ENCODE measurements at places on chromosomes 3 and 15.
A peak's percentile ranks its signal among the peaks of the same experiment; 100 is the strongest.

GRCh38 chr15:47737477-47737876 lies 20.2 kb downstream of the SEMA6D start:
- DNase-seq = no peak

GRCh38 chr3:15325228-15325627 lies 7.2 kb downstream of the SH3BP5 start:
- DNase-seq = no peak

DNA sequence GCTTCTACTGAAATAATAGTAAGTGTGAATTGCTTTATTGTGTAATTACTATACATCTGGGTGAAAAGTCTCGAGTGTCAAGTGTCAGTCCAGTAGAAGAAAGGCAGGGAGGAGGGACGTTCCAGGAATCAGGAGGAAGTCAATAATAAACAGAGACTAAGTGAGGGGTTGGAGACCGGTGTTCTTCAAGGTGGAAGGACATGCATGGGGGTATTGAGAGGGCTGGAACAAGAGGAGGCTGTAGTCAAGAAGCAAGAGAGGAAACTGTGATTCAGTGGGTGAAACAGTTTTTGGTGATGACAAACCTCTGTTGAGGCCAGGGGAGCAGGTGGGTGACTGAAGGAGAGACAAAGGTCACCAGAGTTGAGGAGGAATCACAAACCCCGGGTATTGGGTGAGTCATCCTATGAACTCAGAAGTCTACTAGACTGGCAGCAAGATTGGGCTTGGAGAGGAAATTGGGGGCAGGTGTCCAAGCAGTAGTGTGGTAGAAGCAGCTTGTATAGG lies 11.6 kb upstream of the SCAMP5 start:
- DNase-seq = no peak

DNA sequence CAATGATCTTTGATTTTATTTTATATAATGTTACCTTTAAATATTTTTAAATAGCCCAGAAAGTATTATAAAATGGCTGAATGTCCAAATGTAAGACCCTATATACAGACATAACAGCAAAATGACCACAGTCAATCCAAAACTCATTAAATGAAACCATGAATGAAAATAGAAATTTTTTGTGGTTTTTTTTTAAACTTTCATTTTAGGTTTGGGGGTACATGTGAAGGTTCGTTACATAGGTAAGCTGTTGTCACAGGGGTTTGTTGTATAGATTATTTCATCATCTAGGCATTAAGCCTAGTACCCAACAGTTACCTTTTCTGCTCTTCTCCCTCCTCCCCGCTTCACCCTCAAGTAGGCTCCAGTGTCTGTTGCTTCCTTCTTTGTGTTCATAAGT lies 108.8 kb downstream of the FAIM start:
- no peak for DNase-seq

GRCh38 chr3:14007006-14007405 lies 117.7 kb downstream of the CHCHD4 start:
- no peak for DNase-seq

- DNase-seq = peak; percentile 13
These were observed 1435.2 kb upstream of the CADM2 start for GRCh38 chr3:83523470-83524073.

DNA sequence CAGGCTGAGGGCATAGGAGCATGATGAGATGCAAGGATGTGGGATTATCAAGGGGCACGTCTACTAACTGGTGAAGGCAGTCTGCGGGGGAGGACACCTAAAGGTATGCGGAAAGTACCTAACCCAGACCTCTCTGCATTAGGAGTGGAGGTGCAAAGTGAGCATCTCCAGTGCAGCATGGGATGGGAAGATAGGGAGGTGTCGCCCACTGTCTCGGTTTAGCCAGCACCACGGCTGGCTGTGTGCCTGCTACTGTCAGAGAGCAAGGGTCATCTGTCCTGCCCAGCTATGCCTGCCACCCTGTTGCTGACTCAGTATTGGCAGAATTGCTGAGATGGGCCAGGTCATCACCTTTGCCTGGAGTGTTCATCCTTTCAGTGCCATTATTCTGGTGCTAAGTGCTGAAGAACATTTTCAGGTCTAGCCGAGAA lies 40.1 kb downstream of the OXNAD1 start:
- no peak for DNase-seq

DNA sequence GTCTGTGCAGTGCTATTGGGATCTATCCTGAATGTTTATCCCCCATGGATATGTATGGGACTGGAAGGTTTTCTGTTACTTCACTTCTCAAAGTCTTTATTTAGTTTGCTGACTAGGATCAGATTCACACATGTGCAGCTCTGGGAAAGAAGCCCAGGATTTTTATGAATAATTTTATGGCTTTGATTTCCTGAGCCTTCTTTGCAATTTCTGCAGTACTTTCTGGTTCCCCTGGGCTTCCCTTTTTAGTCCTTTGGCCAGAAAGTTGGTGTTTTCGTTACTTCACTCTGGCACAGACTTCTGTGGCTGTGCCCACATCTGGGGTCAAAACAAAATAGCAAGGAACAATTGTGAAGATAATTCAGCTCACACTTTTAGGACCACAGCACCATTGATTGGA lies 721.0 kb downstream of the OTOL1 start:
- DNase-seq = no peak

- no peak for DNase-seq
These were observed 33.8 kb upstream of the RASGRF1 start for GRCh38 chr15:79124388-79124787.

DNA sequence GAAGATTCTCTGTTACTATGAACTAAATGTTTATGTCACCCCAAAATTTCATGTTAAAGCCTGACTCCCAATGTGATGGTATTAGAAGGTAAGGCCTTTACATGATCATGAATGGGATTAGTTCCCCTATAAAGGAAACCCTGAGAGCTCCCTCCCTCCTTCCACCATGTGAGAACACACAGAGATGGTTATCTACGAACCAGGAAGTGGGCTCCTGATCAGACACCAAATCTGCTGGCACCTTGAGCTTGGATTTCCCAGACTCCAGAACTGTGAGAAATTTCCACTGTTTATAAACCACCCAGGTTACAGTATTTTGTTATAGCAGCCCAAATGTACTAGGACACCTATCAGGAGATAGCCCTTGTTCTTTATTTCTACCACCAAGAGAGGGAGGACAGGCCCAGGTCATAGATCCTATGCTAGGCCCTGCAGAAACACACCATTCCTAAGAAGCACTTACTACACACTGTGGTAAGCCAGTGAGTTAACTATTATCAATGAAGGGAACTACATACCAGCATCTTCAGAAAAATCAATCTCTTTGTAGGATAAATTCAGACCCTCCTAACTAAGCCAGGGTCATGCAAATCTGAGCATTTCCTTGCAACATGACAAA lies 59.0 kb downstream of the PRKAR2A start:
- DNase-seq = no peak

- DNase-seq = no peak
These were observed 27.1 kb upstream of the TPRG1 start for GRCh38 chr3:189144645-189145044.

DNA sequence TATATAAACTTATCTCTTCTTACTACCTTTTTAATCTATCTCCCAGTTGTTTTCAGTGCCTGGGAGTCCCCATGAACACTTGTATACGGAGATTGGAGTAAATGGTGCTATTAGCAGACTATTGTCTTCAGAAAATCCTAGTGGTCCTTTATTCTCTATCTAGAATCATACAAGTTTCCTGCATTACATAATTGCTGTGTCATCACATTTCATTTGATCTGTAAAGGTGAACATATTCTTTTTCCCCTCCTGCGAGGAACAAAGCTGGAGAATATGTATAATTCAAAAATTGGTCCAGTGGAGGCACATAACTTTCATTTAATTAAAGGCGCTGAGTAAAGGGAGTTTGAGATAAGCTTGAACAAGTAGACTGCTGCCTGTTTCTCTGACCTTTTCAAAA lies 324.8 kb downstream of the FEZF2 start:
- no peak for DNase-seq

- no peak for DNase-seq
These were observed 49.1 kb downstream of the CCK start for GRCh38 chr3:42216931-42217333.

DNA sequence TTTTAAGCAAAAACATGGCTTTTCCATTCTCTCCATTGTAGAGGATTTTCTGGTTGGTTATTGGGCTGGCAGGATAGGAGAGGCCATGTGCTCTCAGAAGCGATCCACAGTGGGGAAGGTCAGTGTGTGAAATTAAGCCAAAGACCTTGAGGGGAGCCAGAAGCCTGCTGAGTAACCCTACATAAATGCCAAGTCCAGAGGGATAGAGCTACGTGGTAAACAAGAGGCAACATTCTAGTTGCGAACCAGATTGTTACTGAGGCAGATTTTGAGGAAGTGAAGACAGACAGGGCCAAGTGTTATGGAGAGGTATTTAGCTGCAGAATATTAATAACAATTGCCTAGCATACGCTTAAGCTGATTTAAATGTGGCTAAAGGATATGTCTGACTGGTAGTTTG lies 592.8 kb upstream of the GBE1 start:
- DNase-seq = no peak

DNA sequence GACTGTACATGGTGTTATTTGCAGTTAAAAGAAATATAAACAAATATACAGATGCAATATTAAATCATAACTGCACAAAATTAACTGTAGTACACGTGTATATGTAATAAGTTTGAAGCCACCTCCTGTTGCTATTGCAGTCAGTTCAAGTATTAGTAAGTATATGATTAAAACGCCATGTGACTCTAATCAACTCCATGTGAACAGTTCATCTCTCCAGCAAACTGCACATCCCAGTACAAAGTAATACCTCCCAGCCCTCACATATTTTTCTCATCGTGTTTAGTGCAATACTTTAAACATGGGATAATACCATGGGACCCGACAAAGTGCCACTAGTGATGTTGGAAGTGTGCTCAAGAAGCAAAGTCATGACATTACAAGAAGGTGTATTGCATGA lies 34.6 kb downstream of the PDCD10 start:
- DNase-seq = no peak

DNA sequence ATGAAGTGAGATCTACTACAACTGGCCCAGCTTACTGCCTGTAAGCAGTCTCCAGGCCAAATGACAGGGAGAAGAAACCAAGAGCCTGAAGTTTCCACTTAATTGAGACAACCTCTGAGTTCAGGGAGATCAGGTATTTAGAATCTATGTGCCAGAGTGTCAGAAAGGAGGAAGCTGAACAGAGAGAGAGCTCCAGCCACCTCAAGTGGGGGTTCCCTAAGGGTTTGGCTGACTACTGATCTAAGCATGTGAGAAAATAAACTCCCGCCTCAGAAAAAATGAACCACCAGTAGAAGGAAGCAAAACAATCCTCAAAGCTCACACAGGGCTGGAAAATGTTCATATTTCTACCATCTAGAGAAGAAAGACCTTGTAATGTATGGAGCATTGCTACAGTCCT lies 25.0 kb downstream of the ADAM10 start:
- DNase-seq = peak; percentile 69

- no peak for DNase-seq
These were observed 113.1 kb downstream of the CHCHD6 start for GRCh38 chr3:126816986-126817777.

GRCh38 chr3:153315781-153316180 lies 153.8 kb downstream of the RAP2B start:
- DNase-seq = no peak

- DNase-seq = peak; percentile 28
These were observed 353.5 kb downstream of the MCTP2 start for GRCh38 chr15:94584833-94585244.

- no peak for DNase-seq
These were observed 3.9 kb upstream of the ZNF80 start for GRCh38 chr3:114241262-114241661.

GRCh38 chr15:93954985-93955571 lies 276.3 kb upstream of the MCTP2 start:
- DNase-seq = no peak

DNA sequence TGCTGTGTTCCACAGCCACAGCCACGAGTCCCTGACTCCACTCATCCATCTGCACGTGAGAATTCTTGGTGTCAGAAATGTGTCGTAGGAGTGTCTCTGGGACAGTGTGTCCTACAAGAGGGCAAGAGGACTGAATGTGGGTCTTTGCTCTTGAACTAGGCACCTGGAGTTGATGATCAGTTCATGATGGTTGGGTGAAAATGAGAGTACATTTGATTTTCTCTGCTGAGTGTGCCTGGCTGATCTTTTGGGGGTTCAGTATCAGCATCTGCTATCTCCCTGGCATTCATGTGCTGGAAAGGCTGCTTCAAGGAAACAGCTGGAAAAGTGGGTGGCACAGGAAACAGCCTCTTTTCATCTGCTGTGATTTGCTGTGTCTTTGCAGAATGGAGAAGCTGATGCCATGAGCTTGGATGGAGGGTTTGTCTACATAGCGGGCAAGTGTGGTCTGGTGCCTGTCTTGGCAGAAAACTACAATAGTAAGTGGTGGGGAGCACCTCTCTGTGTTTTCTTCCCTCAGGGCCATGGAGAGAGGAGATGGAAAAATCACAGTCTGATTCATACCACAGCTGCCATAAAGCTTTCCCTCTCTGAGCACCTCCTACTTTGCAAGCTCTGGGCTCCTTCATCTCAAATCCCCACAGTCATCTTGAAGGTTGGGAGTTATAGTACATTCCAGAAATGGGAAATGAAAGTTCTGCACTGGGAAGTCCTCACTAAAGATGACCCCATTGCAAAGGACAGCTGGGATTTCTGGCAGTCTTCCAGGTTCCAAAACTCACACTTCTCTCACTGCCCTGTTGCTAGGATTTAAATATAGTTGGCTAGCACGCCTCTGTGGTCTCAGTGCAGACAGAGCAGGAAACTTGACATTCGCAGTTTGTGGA lies 17.8 kb downstream of the TF start:
- DNase-seq = no peak

DNA sequence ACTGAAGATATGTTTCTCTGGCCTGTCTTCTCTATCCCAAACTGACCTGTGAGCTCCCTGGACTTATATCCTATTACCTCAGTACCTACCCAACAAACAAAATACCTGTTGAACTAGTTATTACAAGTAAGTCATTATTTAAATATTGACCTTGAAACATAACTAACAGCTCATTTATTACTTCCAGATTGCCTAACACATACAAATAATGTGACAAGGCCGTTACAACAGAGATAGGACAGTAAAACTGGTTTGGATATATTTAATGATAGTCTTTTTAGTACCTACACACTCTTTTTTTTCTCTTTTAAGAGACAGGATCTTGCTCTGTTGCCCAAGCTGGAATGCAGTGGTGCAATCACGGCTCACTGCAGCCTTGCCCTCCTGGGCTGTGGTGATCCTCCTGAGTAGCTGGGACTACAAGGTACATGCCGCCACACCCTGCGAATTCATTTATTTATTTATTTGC lies 145.0 kb downstream of the ADAM10 start:
- DNase-seq = no peak

Measured in GM10248 (cell line).